Stimulated activated CD8-positive, alpha-beta memory T cell treated with anti-CD3 and anti-CD28 coated beads, Interleukin-7, amount 100 ng/mL, for 24 hours (primary cell): ENCODE measurements at places on chromosomes 4 and X.

GRCh38 chrX:115344885-115345614, 55.5 kb downstream of the LUZP4 start:
- no peak for DNase-seq

- no peak for DNase-seq
Measured at GRCh38 chr4:92270908-92271307, 32.9 kb upstream of the GRID2 start.

GRCh38 chr4:123624959-123625358, 228.4 kb downstream of the SPRY1 start:
- no peak for DNase-seq

DNA sequence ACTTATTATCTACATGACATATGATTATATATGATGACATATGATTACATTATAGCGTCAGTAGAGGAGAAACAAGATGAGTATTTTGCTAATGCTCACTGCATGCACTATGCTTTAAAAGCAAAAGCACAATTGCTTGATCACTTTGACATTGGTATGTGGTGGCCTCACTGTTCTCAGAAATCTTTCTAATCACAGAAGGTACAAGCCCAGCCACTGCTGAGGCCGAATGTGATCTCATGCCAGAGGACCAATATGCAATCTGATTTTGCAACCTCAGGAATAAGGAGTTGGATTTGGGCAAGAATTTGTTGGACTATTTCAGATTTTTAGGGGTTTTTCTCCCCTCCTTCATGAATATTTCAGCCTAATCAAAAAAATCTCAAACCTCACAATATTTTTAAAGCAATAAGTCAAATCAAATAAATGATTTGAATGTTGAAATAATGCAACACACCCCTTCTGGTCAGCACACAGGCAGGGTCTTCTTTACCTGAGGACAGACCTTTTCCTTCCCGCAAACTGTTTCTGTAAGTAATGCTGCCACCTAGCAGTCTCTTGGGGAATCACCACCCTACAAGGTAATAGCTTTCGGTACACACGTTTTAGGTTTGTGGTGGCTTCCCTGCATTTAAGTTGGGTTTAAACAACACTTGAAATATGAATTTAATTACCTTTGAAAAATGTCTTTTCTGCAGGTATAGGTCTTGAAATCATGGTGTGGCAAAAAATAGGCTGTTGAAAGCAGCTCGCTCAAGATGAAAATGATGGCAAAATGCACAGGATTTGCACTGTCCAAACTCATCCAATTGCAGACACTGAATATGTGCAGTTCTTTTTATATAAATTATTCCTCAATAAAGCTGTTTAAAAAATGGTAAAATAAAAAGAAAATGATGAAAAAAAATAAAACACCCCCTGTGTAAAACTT, 4.8 kb upstream of the CXCL13 start:
- DNase-seq, result no peak

DNA sequence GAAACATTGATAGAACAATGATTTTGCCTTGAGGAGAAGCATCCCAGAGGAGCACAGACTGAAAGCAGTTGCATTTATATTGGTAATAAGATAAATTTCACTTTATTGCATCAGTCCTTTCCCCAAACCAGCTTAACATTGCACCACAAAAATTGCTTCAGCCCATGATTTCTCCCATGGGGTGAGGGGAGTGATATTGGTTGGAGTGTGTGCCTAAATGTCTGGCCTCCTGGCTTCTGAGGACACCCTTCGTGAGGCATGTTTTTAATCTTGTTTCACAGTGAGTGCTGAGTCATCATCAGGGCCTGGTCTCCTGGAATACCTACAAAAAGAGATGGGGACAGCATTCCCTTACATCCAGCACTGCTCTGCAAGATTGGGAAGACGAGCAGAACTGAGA, 487.9 kb downstream of the C4orf33 start:
- no peak for DNase-seq

DNA sequence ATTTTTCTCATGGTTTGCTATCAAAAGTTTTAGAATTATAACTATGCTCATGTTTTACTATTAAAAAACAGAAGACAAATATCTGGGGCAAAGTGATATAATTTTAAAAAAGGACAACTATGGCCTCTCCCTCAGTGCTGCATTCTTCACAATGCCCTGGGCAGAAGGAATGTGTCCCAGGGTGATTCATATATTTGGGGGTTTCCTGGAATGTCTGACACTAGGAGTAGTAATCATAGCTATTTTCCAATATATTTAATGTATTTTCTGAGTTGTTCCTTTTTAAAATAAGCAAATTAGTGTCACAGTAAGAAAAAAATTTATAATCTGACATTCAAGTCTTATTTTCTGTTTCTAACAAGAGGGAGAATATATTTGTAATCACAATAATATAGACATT, 281.7 kb downstream of the UNC5C start:
- no peak for DNase-seq

DNA sequence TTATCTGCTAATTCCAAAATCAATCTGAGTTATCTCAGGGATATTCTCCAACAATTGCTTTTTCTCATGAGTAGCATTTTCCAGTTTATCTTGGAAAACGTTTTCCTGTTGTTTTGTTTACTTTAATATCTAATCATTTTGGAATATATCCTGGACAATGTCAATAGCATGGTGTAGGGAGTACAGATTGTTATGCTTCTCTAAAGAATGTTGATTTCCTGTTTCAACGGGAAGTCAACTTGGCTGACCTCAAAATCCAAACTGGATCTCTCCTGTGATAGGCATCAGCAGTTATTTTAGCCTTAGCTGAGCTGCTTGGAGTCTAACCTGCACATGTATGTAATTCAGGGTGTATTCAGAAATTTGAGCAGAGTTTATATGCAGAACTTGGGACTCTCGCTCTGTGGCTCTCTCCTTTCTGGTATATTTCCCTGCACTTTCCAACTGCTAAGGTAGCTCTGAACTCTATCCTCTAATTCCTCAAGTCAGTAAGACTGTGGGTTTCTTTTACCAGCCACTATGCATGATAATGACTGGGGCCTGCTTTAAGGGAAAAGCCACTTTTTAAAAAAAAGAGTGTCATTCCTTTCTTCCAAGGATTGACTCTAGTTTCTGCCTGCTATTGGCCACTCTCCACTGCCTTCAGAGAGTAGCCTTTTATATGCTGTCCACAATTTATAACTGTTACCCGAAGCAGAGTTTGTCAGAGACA, 7.7 kb downstream of the PRSS48 start:
- no peak for DNase-seq

DNA sequence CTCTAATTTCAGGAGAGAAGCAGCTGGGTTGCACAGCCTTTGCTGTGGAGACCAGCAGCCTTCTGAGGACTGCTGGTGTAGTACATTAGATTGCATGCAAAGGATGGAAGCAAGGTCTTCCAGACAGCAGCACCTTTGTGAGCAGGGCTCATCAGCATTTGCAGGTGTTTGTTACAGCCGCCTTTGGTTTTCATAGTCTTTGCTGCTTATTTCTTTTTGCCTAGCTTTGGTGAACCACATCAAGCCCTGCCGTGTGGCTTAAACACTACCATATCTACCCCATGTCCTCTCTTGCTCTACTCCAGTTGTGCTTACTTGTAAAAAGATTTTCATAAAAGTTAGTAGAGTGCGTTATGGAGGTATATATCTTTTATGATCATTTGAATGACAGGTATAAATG, 57.5 kb downstream of the MTM1 start:
- DNase-seq, result no peak

- no peak for DNase-seq
Measured at GRCh38 chr4:186621959-186622553, 66.7 kb upstream of the MTNR1A start.

DNA sequence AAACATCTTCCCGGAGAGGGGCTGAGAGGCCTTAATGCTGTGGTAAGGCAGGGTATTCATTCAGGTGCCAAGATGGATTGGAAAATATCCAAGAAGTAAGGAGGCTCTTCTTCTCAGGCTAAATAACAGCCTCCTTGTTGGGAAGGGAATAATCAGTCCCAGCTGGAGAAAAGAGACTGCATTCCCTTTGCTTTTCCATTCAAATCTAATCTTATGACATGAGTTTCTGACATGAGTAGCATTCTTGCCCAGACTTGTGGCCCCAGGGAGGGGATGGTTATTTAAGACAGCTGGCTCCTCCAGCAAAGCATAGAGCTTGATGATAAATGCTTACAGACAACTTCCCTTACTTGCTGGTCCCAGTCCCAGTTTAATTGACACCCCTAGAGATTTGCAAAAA, 98.3 kb downstream of the DCLK2 start:
- DNase-seq, result no peak

GRCh38 chr4:173025131-173025530, 143.5 kb upstream of the GALNT7 start:
- no peak for DNase-seq
